ENCODE measurements at places on chromosomes 13 and 19.
A peak's percentile ranks its signal among the peaks of the same experiment; 100 is the strongest.

DNA sequence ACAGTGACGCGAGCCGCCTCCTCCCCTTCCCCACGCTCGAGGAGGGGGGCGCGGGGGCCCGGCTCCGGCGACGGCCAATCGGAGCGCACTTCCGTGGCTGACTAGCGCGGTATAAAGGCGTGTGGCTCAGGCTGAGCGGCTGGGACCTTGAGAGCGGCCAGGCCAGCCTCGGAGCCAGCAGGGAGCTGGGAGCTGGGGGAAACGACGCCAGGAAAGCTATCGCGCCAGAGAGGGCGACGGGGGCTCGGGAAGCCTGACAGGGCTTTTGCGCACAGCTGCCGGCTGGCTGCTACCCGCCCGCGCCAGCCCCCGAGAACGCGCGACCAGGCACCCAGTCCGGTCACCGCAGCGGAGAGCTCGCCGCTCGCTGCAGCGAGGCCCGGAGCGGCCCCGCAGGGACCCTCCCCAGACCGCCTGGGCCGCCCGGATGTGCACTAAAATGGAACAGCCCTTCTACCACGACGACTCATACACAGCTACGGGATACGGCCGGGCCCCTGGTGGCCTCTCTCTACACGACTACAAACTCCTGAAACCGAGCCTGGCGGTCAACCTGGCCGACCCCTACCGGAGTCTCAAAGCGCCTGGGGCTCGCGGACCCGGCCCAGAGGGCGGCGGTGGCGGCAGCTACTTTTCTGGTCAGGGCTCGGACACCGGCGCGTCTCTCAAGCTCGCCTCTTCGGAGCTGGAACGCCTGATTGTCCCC, at the start of gene JUNB:
Gene JUNB, plus strand, starts transcription at position 142 of the 706 bp plus-strand sequence. Its CDS starts 286 bp downstream, at position 428.
- DNase-seq, result peak; percentile 99

DNA sequence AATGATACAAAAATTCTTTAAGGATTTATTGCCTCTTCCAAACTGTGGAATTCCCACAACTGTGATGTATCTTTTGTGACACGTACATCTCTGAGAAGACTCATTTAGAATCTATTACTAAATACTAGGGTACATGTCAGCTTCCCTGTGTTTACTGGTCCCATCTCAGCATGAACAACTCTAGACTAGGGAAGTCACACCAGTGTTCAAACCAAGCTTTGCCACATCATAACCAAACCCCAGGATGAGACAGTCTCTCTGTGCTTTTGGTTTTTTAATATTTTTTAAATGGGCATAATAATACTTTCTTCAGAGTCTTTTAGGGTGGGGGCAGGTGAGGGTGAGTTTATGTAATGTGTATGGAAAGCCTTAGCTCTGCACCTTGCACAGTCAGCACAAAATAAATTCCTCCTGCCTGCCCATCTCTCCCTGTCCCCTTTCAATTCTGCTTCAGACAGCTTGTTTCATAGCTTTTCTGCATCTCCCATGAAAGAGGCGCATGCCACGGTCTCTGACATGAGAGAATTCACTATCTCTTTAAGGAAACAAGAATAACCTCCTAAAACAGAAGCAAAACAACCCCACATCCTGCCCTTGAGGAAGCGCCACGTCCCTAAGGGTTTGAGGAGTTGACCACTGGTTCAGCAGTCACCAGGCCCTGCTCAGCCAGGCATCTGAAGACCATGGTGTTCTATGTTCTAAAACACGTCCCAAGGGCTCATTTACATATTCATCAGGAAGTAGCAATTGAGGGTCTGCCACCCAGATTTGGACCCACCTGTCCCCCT, 174.5 kb downstream of the USP12 start:
- DNase-seq, result no peak

DNA sequence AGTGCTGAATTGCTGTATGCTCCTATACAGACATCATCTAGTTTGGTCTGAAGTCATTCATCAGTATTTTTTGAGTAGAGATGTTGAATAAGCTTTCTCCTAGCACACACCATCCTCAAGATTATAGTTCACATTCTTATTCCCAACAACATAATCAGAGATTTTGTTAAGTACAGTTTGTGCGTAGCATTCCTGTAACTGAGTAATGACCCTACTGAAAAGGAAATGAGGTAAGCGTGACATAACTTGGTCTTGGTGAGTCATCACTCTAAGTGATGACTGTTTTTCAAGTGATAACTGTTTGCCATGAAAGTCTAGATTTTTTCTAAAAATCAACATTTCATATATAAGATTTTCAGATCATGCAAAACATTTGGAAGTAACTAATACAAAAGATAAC, 18.5 kb upstream of the FAM216B start:
- peak; percentile 98 for DNase-seq

- peak; percentile 33 for DNase-seq
These were observed 851 bp downstream of the ZNF320 start for GRCh38 chr19:52896431-52897137.

DNA sequence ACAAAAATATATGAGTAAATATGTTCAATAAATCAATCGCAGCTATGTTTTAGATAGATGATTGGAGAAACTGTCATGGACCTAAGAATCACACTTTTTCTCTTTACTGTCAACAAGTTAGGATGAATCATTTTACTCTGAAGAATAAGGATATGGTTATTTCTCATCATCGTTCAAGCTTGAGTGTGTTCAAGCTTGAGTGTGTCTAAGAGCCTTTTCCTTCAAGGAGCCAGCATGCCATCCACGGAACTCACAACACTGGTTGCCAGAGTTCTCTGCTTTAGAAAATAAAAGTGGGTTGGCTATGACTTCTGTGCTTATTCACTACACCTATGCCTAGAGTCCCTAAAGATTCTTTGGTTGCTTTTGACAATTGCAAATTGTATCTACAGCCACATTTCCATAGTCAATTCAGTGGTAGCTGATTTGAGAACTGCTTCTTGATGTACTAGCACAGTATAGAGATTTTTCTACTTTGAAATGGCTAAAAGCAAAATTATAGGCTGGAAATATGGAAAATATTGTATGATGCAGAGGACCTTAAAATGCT, 58.1 kb upstream of the SCEL start:
- no peak for DNase-seq

DNA sequence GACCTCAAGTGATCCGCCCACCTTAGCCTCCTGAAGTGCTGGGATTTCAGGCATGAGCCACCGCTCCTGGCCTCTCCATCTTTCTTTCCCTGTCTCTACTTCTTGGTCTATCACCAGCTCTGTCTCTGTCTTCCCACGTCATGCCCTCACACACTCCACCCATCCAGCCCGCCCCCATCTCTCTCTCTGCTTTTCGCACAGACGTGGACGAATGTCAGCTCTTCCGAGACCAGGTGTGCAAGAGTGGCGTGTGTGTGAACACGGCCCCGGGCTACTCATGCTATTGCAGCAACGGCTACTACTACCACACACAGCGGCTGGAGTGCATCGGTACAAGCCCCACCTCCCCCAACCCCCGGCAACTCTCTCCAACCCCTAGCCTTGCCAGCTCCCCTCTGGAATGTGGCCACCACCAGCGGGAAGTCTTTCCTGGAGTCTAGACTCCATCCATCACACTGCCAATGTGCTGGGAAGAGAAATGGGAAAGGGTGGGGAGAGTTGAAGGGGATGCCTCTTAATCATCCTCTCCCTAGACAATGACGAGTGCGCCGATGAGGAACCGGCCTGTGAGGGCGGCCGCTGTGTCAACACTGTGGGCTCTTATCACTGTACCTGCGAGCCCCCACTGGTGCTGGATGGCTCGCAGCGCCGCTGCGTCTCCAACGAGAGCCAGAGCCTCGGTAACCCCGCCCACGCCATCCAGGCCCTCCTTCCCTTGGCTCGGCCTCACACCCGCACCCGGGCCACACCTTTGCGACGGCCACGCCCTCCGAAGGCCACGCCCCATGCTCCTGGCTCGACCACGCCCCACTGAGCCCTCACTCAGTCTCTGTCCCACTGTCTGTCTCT, 22.5 kb downstream of the LTBP4 start:
- no peak for DNase-seq

- no peak for DNase-seq
These were observed 7.0 kb downstream of the POU4F1 start for GRCh38 chr13:78596399-78596735.

GRCh38 chr13:98978280-98978679, 416 bp upstream of the DOCK9 start:
- DNase-seq, result peak; percentile 48

GRCh38 chr19:2371656-2372055, 11.6 kb downstream of the TMPRSS9 start:
- DNase-seq, result peak; percentile 7

DNA sequence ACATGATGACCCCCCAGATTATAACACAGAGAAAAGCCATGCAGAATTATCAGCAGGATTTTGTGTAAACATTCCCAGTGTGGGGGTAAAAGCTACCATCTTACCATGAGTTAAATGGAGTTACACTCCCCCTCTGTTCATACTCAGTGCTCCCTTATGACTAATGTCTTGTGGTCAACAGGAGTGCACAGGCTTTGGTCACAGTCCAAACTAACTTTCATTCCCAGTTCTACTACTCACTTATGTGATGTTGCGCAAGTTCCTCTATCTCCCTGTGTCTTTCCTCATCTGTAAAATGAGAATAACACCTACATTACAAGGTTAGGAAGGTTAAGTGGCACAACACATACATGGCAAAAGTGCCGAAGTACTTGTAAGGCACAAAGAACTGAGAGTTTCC, 277.9 kb downstream of the RBM26 start:
- peak; percentile 67 for DNase-seq

- DNase-seq, result peak; percentile 63
These were observed at the start of gene KASH5 for GRCh38 chr19:49387936-49388372. Gene KASH5 (plus strand): TSS chr19:49388249. CDS start chr19:49390884, 2,635 bp downstream.

- peak; percentile 97 for DNase-seq
These were observed at the start of gene MOB3A for GRCh38 chr19:2096034-2096479. Gene MOB3A (minus strand): TSS chr19:2096326. CDS start chr19:2078560, 17,766 bp downstream.

DNA sequence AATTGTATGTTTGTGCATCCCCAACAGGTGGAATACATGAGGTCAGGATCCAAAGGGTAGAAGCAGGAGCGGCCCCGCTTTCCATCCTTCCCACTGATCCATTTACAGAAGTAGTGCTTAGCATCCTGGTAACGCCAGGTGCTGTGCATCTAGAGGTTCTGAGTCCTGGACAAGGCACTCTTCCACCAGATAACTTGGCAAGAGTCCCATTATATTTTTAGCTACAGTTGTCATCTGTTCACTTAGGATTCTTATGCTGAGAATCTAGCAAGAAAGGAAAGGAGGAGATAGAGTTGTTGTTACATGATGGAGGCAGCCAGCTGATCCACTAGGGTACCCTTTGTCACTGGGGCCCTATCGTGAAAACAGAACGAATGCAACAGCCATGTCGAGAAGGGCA, 389.5 kb upstream of the ZNF507 start:
- no peak for DNase-seq

DNA sequence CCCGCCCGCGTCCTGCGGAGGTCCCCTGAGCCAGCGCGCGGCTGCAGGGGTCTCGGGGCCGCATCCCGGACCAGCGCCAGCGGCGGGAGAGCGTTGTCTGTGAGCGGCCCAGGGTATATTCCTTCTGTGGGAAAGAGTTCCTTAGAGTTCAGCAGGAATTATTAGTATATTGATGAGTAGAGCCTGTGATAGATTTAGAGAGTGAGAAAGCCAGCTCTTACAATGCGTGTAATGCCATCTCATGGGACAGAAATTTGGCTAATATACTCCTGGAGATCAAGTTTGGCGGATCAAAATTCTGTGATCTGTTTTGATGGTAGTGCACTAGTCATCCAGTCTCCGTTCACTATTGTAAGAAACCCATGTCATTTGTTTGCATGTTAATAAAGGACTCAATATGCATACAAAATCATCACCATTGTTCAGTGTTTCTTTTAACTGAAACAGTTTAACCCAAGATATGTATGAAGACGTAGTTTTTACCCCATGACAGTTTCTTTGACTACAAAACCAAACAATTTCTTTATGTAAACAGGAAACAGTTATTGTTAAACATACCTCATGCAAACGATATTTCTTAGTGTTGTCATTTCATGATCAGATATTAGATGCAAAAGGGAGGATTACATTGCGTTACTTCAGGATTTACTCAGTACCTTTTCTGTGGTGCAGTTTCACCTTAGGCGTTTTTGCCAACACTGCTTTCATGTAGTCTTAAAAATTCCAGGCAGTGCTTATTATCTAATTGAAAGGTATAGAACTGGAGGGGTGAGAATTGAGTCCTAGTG, 9.9 kb downstream of the TNFRSF19 start:
- DNase-seq, result peak; percentile 43

- DNase-seq, result no peak
These were observed 39.5 kb upstream of the SERP2 start for GRCh38 chr13:44333950-44334655.

- DNase-seq, result peak; percentile 46
These were observed 810 bp upstream of the NFKBID start for GRCh38 chr19:35901055-35901644.

- no peak for DNase-seq
These were observed 104.9 kb downstream of the TEX29 start for GRCh38 chr13:111425326-111425725.

GRCh38 chr19:28332351-28332750, 880.6 kb downstream of the UQCRFS1 start:
- DNase-seq, result no peak

- DNase-seq, result no peak
These were observed 812 bp downstream of the DPY19L3 start for GRCh38 chr19:32406161-32407003.

GRCh38 chr13:91704398-91704797, 306.0 kb downstream of the GPC5 start:
- DNase-seq, result no peak

DNA sequence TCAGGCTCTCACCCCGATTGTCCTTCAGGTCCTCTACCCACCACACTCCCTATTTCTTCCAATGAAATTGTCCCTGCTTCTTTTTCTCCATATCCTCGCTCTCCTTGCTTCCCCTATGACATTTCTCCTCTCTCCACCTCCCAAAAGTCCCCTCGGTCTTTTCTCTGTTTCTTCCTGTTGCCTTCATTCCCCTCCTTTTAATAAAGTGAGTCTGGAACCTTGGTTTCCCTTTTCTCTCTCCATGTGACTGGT, 676 bp upstream of the ZNF574 start:
- DNase-seq, result no peak

- DNase-seq, result no peak
These were observed 59.7 kb downstream of the KCTD12 start for GRCh38 chr13:76826527-76826926.

DNA sequence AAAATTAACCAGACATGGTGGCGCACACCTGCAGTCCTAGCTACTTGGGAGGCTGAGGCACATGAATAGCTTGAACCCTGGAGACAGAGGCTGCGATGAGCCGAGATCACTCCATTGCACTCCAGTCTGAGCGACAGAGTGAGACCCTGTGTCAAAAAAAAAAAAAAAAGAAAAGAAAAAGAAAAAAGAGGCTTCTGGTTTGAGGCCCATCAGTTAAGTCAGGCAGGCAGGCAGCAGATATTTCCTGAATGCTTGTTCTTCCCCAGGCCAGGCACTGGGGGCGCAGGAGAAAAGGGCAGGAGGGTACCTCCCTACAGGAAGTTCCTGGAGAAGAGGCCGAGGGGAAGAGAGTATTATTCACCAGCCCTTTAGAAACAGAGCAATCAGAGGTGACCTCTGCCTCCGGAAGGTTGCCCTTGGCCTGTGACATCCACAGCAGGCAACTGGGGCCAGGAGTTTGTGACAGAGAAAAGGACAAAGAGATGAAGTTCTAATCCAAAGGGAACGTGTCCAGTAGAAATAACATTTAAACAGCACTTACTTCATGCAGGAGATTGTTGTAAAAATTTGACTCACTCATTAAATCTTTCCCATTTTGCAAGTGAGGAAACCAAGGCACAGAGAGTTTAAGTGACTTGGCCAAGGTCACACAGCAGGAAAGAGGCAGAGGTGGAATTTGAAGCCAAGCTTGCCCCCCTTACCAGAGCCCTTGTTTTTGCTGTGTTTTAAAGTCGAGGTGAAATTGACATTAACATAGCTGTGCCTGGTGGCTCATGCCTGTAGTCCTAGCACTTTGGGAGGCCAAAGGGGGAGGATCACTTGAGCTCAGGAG, 4.3 kb upstream of the RLN3 start:
- peak; percentile 65 for DNase-seq

GRCh38 chr19:16371540-16371986, 46.9 kb downstream of the KLF2 start:
- DNase-seq, result no peak

Measured in cardiac fibroblast (primary cell).